ENCODE measurements at places on chromosomes 13 and 19.

DNA sequence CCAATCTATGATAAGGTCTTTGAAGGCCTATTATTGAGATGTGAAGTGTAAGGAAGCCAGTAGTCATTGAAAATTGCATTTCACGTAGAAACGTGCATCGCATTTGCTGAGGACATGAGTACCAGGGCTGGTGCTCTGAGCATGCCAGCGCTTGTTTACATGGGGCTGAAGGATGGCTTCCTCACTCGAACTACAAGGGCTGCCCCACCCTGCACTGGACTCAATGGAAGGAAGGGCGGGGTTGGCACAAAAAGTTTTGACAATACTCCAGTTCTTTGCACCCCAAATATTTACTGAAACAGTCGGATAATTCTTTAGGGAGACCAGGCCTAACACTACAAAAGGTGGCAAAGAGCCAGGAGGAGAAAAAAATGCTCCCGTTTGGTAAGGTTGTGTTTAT, 28.9 kb upstream of the MED4 start:
- DNase-seq: no peak

GRCh38 chr19:18457483-18458331, 19.8 kb upstream of the ISYNA1 start:
- no peak for DNase-seq

GRCh38 chr13:85798556-85798955, 663 bp downstream of the SLITRK6 start:
- DNase-seq: no peak

GRCh38 chr13:90032841-90033493, 1314.5 kb upstream of the MIR17HG start:
- no peak for DNase-seq

GRCh38 chr19:30670562-30671366, 298.6 kb downstream of the ZNF536 start:
- DNase-seq: no peak

DNA sequence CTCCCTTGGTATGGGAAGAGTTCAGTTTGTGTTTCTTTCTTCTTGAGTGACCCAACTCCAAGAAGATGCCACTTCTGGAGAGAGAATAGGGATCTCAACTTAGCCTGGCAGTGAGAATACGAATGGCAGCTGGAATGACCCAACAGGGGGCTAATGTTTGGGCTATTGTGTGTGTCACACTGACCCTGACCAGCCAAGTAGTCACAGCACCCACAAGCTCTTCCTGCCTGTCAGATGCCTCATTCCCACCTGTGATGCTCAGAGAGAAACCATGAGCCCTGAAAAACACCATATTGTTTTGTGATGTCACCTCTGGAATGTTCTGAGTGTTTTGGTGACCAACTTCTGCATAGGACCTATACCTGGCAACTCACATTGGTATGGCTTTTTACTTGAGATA, at the start of gene CBY2:
TSS of gene CBY2 (plus strand) at position 233 of the 400 bp plus-strand sequence. CDS start at position 304, 71 bp downstream.
- no peak for DNase-seq
